ENCODE measurements at places on chromosomes 3 and 15. TPM values are rescaled to one million over a fixed set of nuclear protein-coding genes. Genes with fewer than 3 reads are reported as not detected.
A peak's percentile ranks its signal among the peaks of the same experiment; 100 is the strongest.

CSPG4 gene
- 15.0 TPM for total RNA-seq

ATP13A5 gene
- total RNA-seq: 2.0 TPM

BHLHE40 gene
- 84.8 TPM for total RNA-seq

GRCh38 chr15:91942720-91943394 lies 89.3 kb downstream of the SLCO3A1 start:
- peak; percentile 86 for DNase-seq
- H3K36me3 ChIP-seq: no peaks in the 10 kb centered on the region
- H3K4me1 ChIP-seq: peaks cover 90% of the 10 kb centered on the region
